ENCODE measurements at places on chromosomes 16 and 17.

DNA sequence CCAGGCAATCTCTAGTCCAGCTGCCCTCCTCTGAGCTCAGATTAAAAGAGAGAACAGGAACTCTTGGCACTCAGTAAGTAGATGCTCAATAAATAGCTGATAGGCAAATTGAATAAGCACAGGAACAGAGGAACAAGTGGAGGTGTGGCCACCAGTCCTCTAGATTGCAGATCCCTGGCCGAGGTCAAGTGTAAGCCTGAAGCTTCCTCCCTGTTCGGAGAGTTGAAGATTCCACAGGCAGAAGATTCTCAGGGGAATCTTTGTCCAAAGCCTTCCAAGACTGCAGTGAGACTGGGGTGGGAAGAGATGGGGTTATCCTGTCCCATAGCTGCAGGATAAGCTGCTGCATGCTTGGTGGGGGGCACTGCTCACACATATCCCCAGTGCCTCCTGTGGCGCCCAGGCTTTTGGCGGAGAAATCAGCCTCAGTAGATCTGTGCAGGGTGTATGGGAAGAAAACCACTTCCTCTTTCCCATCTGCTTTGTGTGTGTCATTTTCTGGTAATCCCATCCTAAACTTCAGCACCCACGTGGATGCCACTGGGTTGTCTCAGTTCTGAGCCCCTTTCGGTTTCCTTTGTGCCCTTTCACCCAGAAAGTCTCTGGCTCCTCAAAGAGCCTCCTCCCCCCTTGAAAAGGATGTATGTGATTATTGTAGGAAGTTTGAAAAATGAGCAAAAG lies 12.1 kb downstream of the CD300A start:
- no peak for DNase-seq

- no peak for DNase-seq
Observed at GRCh38 chr17:28883967-28884702, 13.4 kb downstream of the FLOT2 start.

- DNase-seq, result no peak
Observed at GRCh38 chr16:89383095-89384003, 107.0 kb downstream of the ANKRD11 start.

DNA sequence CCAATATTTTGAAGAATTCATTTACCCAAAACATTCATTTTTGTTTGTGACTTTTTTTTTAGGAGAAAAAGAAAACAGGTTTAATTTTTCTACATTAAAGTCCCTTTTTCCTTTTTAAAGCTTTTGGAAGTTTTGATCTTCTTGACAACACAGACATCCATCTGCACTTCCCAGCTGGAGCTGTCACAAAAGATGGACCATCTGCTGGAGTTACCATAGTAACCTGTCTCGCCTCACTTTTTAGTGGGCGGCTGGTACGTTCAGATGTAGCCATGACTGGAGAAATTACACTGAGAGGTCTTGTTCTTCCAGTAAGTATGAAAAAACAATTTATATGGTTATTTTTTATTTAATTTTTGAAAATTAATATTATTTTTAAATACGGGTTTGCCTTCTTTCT lies 37.2 kb downstream of the SIAH1 start:
- DNase-seq, result no peak

DNA sequence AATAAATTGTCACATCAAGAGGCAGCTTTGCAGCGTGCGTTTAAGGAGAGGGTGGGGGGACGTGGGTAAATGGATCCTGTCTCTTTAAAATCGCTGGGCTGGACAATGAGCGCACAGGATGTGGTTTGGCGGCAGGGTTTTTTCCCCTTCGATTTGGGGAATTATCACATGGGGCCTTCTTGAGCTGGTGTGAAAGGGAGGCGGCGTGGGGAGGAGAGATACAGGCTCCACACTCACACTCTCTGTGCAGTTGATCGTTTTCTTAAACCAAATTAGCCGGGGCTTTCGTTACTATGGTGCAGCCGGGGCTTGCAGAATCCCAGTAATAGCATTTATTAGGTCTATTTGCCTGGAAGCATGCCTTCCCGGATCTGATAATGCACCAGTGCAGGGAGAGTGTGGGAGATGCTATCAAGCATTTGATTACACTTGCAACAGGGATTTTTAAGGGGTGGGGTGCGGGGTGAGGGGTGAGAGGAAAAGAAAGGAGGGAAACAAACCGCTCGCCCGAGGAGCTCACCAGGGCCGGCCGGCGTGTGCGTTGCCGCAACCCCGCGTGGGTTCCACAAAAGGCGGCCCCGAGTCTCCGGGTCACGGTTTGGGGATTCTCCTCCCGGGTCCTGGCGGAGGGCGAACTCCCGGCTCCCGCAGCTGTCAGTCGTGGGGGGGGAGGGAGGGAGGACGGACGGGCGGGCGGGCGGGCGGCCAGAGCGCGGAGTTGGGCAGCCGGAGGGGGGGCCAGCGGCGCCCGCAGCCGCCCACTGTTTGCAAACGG lies 58.8 kb upstream of the GSE1 start:
- peak; percentile 56 for DNase-seq

GRCh38 chr16:51056331-51056730 lies 94.7 kb downstream of the SALL1 start:
- no peak for DNase-seq

DNA sequence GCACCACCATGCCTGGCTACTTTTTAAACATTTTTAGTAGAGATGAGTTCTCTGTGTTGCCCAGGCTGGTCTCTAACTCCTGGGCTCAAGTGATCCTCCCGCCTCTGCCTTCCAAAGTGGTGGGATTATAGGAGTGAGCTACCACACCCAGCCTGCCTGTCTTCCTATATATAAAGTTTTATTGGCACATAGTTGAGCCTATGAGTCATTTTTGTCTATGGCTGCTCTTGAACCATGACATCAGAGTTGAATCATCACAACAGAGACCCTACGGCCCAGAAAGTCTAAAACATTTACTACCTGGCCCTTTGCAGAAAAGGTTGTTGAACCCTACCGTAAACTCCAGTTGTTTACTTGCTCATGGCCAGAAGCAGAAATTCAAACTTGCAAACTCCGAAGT lies 7.9 kb downstream of the SEPTIN12 start:
- DNase-seq, result no peak

- no peak for DNase-seq
Observed at GRCh38 chr17:11935734-11936406, 61.4 kb downstream of the ZNF18 start.

GRCh38 chr16:89113661-89114060 lies 20.0 kb downstream of the ACSF3 start:
- DNase-seq, result no peak

DNA sequence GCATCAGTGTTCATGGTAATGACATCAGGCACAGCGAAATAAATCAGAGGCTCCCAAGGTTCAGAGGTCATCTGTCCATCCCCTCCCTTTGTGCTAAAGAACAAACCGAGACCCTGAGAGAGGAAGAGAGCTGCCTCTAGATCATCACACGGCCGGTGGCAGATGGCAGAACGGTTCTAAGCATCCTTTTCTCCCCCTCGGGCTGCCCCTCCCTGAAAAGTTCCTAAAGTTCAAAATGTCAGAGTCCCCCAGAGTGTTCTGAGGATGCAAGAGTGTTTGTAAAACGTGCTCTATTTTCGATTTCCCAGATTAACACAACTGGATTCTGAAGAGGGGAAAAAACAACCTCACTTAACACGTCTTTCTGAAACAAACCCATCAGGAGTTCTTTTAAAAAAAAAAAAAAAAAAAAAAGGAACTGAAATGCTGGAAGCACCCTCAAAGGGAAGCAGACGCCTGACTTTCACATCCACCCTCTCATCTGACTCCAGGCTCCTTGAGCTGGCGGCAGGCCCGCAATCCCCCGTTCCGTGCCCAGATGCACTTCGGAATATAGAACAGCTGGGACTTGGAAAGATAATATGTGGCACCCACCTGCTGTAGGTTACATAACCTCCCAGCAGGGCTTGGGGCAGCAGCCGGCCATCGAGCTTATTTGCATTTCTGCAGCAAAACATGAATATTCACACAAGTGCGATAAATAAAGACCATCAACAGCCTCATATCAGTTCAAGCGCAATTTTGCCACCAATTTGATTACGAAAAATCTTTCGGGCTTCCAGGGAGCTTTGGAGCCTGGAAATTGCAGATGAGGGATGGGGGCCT lies 115.5 kb upstream of the SMURF2 start:
- DNase-seq, result no peak

GRCh38 chr17:48579760-48580554 lies 1.8 kb upstream of the HOXB4 start:
- no peak for DNase-seq

DNA sequence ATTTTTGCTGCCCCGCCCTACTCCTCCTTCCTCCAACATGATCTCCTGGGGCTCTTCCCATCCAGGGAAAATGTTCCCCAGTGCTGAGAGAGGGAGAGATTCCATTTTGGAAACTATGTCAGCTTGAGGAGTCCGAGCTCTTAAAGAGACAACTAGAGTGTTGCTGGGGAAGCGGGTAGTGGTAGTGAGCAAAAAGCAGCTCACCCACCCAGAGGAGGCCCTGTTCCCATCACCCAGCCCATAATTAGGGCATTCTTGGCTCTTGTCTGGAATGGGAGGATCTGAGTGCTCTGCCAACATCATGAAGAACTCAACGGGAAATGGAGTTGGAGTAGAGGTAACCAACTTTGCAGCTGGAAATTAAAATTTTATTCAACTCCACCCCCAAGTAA lies 9.1 kb upstream of the MSL1 start:
- DNase-seq, result no peak

- no peak for DNase-seq
Observed at GRCh38 chr16:78392585-78393195, 293.2 kb downstream of the WWOX start.

GRCh38 chr16:2296661-2297505 lies 29.0 kb upstream of the RNPS1 start:
- DNase-seq, result no peak

DNA sequence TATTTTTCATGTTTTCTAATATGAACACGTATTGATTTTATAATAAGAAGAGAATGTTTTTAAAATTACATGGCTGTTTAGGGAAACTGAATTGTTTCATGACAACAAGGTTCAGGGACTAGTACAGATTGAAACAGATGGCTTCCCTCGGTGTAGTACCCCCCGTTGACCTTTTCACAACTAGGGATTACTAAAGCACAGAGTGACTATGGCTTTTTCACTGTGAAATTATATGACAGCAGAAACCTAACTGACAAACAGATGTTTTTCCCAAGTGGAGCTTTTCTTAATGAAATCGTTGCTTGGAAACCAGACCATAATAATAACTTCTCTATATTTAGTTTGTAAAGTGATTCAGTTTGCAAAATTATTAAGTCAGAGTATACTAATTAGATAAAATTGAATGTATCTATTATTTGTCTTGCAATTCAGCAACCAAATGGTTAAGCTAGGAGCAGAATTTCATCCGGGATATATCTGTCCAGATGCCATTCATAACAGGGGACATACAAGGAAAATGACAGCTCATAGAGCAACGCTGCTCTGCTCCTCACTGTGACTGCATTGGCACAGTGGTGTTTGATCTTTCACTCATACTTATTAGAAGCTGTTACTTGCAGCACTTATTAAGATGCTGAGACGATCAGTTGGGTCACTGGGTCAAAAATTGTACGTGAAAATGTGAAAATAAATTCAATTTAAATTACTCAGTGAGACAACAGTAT lies 111.7 kb downstream of the TANGO6 start:
- DNase-seq, result no peak

- DNase-seq, result no peak
Observed at GRCh38 chr17:58250344-58251011, 12.1 kb downstream of the LPO start.

DNA sequence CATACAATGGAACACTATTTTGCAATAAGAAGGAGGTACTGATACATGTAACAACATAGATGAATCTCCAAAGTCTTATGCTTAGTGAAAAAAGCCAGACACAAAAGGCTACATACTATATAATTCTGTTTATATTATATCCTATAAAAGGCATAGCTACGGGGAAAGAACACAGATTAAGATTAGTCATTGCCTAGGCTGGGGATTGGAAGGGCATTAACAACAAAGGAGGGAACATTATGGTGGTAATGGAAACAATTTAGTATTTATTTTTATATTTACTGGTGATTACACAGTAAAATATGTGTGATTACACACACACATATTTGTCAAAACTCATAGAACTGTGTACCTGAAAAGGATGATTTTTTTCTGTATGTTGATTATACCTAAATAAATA lies 278.1 kb downstream of the ZFHX3 start:
- DNase-seq, result no peak

GRCh38 chr17:17398943-17399926 lies 77.6 kb upstream of the MED9 start:
- no peak for DNase-seq
